CD8-positive, alpha-beta T cell (primary cell): ENCODE measurements at places on chromosomes 12 and 14.

DNA sequence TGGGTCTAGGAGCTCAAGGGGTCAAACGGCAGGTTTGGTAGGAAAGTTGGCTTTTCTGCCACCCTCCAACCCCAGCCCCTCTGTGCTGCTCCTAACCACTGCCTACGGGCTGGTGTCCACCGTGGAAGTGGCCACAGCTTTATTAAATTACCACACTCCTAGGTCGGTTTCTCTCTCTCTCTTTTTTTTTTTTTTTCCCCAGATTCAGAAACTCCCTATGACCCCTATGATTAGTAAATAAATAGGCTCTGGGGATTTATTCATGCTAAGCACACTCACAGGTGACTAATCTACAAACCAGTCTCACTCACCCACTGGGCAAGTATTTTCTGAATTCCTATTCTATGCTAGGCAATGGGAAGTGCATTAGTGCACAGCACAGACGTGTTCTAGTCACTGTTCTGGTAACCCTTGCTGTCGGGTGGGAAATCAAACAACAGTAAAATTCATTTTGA lies 8.7 kb upstream of the DDX47 start:
- no peak for DNase-seq

DNA sequence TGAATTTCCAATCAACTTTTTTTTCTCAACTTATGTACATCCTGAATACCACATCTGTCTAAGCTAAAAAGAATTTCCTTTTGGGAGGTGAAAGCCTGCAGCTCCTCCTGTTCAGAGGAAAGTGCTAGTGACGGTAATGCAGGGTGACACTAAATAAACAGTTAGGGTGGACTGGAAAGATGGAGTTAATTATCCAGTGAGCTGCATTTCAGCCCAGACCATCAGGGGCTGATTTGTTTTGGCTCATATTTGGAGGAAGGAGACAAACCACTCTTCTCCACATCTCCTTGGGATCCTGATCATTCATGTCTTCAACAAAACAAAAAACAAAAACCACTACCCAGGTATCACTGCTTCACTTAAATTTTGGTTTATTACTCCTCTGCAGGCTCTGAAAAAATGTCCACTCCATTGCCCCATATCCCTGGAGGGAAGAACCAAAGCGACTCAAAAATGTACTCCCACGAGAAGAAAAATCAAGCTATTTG lies 5.1 kb upstream of the SIX1 start:
- no peak for DNase-seq

DNA sequence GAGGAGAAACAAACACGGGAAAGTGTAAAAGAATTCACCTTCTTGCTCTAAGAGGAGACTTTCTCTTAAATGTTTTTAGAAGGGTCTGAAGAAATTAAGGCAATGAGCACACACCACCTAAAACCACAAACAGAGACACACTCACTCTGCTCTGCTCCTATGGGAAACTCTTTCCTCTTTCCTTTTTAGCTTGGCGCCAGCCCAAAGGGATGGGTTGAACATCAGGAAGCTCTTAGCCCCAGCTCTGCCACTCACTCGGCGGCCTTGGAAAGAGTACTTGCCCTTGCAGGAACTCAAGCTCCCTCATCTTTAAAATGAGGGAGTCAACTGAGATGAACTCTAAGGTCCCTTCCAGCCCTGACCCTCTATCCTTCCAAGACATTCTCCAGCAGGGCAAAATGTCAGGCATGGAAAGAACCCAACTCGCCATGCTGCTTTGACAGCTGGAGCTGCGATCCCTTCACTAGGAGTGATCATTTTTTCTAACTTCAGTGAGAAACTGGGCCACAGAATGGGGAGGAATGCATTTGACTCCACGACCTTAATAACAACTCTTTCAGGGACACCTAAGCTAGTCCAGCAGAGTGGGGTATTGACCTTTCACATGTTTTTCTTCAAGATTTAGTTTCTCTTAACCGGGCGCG lies 980 bp upstream of the RNASE8 start:
- DNase-seq, result no peak

GRCh38 chr12:131102991-131103668 lies 149.4 kb downstream of the ADGRD1 start:
- no peak for DNase-seq

- no peak for DNase-seq
These were observed 52.0 kb upstream of the CPM start for GRCh38 chr12:68984796-68985573.

DNA sequence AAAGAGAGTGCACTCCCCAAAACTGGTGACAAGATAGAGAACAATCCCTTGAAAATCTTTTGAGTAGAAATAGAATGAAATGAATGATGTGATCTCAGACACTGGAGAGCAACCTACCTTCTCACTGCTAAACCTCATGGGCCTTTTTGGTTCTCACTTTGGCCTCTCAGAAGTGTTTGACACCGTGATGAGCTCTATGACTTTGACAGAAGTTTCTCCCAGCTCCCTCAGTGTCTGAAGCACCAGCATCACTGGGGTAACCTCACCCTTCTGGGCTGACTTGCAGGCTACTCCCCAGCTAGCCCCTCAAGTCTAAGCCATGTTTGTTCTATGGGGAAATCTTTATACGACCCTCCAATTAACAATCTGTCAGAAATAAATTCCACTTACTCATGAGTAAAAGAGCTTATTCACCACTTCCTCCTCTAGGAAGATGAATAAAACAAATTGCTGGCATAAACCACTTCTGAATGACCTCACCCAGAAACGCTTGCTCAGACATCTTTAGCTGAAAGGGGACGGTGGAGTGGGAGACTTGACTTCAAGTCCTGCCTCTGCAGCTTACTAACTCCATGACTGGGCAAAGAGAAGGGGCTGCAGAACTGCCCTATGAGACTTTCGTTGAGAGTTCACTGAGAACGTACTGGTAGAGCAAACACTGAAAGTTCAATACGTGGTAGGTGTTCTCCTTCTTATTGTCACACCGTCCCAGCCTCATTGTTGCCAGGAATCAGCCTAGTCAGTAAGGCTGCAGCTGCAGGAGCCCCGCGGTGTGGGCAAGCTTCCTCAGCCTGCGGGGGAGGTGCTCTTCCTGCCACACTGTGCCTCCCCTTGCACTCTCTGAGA lies 46.5 kb downstream of the ST8SIA1 start:
- DNase-seq, result no peak

DNA sequence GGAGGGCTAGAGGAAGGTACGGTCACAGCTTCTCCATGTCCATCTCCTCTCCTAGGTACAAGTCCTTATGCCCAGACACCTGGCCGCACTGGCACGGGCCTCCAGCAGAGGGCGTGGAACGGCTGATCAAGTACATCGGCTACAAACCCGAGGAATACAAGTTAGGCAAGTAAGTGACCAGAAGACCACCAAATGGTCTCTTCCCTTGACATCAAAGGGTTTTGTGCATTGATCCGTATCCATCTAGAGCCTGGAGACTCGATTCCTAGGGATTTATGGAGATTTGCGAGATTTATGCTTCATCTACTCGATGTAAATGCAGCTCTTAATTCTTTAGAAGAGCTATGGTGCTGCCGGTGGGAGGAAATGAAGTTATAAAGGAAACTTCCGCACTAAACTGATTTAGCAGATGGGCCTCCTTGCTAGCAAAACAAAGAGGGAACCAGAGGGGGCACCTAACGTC lies 44.2 kb downstream of the KCTD10 start:
- peak; percentile 79 for DNase-seq

DNA sequence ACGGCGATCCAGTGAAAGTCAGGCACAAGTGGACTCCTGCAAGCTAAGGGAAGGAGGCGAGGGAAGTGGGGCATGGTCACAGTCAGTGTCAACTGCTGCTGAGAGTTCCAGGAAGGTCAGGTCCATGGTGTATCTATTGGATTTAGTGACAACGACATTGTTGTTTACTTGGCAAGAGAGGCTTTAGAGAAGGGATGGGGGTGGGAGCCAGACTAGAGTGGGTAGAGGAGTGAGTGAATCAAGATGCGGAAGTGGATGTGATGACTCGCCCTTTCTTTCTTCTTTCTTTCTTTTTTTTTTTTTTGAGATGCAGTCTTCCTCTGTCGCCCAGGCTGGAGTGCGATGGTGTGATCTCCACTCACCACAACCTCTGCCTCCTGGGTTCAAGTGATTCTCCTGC lies 12.5 kb downstream of the P2RX7 start:
- DNase-seq, result no peak

- DNase-seq, result peak; percentile 83
These were observed 12.4 kb downstream of the MSI1 start for GRCh38 chr12:120356567-120357030.

- no peak for DNase-seq
These were observed 40.6 kb upstream of the TAS2R42 start for GRCh38 chr12:11227373-11227772.

GRCh38 chr14:68569970-68570409 lies 222.9 kb downstream of the ZFP36L1 start:
- no peak for DNase-seq

DNA sequence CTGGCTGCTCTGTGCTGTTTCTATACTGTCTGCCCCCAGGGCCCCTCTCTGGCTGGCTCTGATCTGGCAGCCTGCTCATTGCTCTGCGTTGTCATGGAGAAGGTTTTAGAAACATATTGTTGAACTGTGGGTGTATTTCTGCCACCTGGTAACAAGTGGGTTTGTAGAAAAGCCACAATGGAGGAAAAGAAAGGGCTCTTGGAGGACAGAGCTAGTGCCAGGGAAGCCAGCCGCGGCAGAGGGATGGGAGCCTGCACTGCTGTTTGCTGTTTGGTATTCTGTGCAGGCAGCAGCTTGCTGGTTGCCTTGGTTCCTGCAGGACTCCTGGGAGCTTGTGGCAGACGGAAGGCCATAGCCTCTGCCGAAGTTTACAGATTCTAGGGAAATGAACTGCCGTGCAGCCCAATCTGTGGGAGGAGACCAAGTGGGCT lies 15.1 kb downstream of the CCDC177 start:
- no peak for DNase-seq

DNA sequence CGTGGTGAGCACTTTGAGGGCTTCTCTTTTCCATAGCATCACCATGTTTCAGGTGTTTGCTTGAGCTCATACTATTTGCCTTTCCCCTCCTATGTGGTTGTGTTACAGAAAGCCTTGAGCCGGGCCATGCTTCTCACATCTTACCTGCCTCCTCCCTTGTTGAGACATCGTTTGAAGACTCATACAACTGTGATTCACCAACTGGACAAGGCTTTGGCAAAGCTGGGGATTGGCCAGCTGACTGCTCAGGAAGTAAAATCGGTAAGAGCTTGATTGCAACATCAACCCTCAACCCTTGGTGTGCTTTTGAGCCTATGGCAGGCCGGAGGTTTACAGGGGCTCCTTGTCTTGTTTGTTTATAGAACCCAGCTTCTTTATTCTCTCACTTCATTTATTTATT lies 8.1 kb downstream of the LETMD1 start:
- DNase-seq, result no peak

DNA sequence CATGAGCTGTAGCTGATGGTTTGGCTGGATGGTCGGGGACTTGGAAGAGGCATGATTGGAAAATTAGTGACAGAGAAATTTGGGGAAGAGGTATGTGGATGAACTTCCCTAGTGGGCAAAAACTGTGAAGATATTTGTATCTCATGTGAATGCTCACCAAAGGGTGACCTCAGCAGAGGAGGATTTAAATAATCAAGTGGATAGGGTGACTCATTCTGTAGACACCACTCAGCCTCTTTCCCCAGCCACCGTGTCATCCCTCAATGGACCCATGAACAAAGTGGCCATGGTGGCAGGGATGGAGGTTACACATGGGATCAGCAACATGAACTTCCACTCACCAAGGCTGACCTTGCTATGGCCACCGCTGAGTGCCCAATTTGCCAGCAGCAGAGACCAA lies 60.8 kb upstream of the KRAS start:
- DNase-seq, result no peak

- DNase-seq, result peak; percentile 43
These were observed 4.1 kb downstream of the CDKN1B start for GRCh38 chr12:12721176-12721751.

GRCh38 chr14:79708426-79709388 lies 502.6 kb downstream of the DIO2 start:
- no peak for DNase-seq

GRCh38 chr12:24915501-24915900 lies 33.4 kb downstream of the BCAT1 start:
- DNase-seq, result no peak

DNA sequence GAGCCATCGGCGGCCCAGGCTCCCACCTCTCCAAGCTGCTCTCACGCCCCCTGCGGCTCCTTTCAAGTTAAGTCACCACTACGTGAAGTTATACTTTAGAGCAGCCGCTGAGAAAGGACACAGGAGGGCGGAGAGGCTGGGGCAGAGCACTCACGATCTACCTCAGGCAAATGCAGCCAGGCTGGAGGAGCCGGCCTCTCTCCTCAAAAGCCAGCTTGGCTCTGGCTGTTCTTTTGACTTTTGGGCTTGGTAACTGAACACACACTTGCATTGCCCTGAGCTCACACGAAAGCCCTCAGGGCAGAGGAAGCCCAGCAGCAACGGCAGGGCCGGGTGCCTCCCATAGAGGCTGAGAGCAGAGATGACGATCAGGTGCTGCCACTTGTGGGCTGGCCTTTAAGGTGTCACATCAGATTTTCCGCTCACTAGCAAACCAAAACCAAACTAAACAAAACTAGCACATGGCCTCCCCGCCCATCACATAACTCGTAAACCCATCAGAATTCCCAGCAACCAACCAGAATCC lies 75.2 kb downstream of the PITPNM2 start:
- DNase-seq, result peak; percentile 84

DNA sequence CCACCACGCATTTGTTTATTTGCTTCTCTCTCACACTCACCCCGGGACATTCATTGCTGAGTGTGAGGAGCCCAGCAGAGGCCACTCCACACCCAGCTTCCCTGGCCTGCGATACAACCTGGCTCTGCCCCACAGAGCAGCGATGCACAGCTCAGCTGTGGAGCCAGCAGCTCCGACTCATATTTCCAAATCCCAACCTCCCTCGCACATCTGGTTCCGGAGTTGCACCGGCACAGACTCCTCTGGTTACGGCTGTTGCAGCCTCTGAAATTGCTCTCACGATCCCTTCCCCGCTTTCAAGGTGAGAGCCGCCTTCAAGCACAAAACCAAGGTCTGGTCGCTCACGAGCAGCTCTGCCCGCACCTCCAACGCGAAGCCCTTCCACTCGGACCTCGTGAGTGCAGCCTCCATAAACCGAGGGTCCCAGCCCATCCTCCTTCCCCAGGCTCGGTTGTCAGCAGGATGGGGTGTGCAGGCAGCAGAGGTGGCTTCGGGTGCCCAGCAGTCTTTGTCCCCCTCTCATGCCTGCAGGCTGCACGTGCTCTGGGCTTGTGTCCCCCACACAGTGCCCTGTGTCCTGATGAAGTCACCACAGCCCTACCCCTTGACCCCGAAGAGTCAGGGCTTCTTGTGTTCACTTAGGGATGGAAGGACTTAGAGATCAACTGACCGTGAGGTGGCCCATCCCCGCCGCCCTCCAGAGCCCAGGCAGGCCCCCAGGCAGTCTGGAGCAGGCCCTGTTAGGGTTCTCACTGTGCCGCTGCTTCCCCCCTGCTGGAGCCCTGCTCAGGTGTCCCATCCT lies 184.3 kb downstream of the ADGRD1 start:
- no peak for DNase-seq

GRCh38 chr12:94247246-94247645 lies 98.9 kb downstream of the PLXNC1 start:
- no peak for DNase-seq

DNA sequence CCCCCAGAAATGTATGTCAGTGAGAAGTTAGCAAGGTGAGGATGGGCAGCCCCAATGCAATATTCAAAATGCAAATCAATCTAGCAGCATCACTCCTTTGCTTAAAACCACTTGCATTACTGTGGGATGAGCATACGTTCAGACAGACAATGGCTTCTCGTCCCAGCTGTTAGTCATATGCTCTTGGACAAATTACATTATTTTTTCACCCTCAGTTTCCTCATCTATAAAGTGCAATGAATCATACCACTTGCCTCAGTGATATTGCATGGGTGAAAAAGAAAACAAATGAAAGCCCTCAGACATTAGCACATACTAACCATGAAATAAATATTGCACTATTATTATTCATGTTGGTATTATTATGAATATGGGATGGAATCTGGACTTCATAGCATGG lies 132.3 kb downstream of the C12orf75 start:
- no peak for DNase-seq
